Fibroblast of the aortic adventitia (primary cell): ENCODE measurements at places on chromosomes 7 and 10. TPM values are rescaled to one million over a fixed set of nuclear protein-coding genes. Genes with fewer than 3 reads are reported as not detected.

The NME8 gene
- not detected in 2 replicates for total RNA-seq

The ASB10 gene
- total RNA-seq = not detected in 2 replicates

The RBP3 gene
- total RNA-seq = not detected in 2 replicates

The TMEM213 gene
- total RNA-seq = 0.33 TPM in 1 of 2 replicates, not detected in the other

The CELF2 gene
- total RNA-seq = 21.9 and 42.8 TPM in 2 replicates

The DYDC2 gene
- not detected in 2 replicates for total RNA-seq

The BMPER gene
- total RNA-seq = 45.4 and 157 TPM in 2 replicates

The JAZF1 gene
- 1.5 and 8.3 TPM in 2 replicates for total RNA-seq

The HABP2 gene
- not detected in 2 replicates for total RNA-seq

The HECW1 gene
- total RNA-seq = 0.82 and 3.6 TPM in 2 replicates

The TRIM73 gene
- total RNA-seq = 0.18 and 1.6 TPM in 2 replicates

The PRPS1L1 gene
- total RNA-seq = not detected in 2 replicates

The OR2A5 gene
- total RNA-seq = not detected in 2 replicates

The WEE2 gene
- under 0.01 TPM in 1 of 2 replicates, not detected in the other for total RNA-seq

The PROSER2 gene
- total RNA-seq = 3.1 and 4.7 TPM in 2 replicates

The PKD1L1 gene
- total RNA-seq = under 0.01 TPM in 2 replicates

The STEAP1 gene
- total RNA-seq = 23.5 and 83.4 TPM in 2 replicates

The ELFN1 gene
- total RNA-seq = 1.6 and 3.8 TPM in 2 replicates

The SPAG6 gene
- total RNA-seq = not detected in 2 replicates

The PRKCQ gene
- 0.08 TPM in 1 of 2 replicates, not detected in the other for total RNA-seq

The ANKRD30A gene
- total RNA-seq = not detected in 2 replicates

The C10orf95 gene
- not detected in 2 replicates for total RNA-seq

The FAM237B gene
- not detected in 2 replicates for total RNA-seq

The MACC1 gene
- 0.18 and 0.49 TPM in 2 replicates for total RNA-seq

The OPN4 gene
- total RNA-seq = not detected in 2 replicates

The OR9A2 gene
- total RNA-seq = not detected in 2 replicates

The SDK1 gene
- total RNA-seq = 0.27 TPM in 1 of 2 replicates, not detected in the other

The ELN gene
- total RNA-seq = 22.3 and 101 TPM in 2 replicates

The MBL2 gene
- total RNA-seq = not detected in 2 replicates

The PCGF6 gene
- total RNA-seq = 16.4 and 64.0 TPM in 2 replicates
